GM12865 (cell line): ENCODE measurements at places on chromosomes 11 and 22.
A peak's percentile ranks its signal among the peaks of the same experiment; 100 is the strongest.

DNA sequence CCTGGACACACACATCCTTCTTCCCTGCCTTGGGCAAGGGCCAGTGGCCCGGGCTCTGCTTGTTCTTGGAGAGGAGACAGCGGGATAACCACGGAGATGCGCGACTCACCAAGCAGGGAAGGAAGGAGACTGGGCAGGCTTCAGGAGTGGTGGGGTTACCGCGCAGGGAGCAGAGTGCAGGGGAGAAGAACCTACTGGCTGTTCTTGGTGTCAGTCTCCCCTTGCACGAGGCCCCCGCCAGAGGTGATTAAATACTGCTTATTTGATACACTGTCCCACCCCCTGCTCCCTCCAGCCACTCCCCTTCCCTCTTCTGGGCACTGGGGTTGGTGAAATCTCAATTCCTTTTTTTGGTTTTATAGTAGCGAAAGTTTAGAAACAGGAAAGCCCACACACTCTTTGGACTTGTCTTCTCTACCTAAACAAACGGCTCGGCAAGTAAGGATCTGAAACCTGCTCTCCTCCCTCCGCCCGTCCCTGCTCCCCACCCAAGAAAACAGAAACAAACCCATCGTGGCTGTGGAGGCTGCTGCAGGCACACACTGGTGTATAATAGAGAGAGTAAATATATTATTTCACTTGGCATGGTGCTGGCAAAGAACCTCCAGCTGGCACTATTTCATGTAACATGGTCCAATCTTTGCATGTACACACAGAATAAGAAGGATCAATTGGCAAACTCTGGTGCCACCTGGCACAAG lies 10.8 kb downstream of the LARGE2 start:
- DNase-seq: peak; percentile 43

GRCh38 chr11:130937051-130937450 lies 20.8 kb upstream of the SNX19 start:
- no peak for DNase-seq

- no peak for DNase-seq
These were observed 61.7 kb upstream of the FGF3 start for GRCh38 chr11:69880826-69881445.

DNA sequence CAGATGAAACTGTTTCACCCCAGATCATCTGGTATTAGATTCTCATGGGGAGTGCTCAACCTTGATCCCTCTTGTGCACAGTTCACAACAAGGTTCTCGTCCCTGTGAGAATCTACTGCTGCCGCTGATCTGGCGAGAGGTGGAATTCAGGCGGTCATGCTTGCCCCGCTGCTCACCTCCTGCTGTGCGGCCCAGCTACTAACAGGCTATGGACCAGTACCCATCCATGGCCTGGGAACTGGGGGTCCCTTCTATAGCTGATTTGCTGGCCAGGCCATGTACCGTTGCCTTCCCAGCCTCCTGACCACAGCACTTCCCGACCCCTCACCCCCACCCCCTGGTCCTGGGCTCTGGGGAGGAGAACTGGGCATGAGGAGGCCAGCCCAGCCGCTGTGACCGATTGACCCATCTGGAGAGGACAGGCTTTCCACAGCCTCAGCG lies 2.6 kb downstream of the PHLDA2 start:
- no peak for DNase-seq

DNA sequence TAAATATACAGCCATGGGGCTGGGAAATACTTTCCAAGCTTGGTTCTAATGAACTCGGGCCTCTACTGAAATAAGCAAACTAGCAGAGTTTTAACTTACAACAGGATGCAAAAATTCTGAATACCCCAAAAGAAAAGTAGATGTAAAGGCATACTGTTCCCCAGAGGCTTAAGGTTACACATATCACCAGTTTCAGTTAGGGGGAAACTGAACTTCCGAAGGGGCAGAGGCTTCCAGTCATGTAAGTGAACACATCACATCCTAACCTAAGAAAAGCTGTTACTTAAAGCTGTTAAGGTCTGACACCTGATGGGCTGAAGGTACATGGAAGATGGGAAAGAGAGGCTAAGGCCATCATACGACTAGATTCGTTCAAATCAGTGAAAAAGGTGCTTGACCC lies 2.3 kb downstream of the GAB2 start:
- DNase-seq: peak; percentile 49

DNA sequence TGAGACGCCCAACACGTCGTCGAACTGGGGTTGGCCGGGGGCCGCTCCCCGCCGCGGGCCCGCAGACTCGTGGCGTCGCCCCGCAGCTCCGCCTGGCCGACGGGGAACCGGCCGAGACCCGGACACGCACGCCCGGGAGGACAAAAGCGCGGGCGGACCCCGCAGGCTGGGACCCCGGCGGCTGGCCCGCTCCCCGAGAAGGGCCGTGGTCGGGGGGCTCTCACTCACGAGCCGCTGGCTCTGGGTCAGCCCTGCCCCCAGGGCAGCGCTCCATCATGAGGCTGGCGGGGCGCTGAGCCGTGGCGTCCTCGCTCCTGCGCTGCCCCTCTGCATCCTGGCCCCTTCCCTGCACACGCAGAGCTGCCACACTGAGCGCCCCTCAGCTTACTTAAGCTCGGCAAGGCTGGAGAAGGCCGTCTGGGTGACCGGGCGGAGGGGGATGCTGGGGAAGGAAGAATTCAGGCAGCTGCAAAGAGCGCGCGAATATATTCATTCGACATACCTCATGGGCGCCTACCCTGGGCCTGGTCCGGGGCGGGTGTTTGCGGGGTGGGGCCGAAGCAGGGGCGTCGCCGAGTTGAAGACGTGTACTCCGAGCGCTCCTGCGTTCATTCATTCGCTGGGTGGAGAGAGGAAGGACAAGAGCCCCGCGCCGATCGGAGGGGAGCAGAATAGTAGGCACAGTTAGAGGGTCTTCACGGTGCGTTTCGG lies 579 bp upstream of the CYB5R2 start:
- DNase-seq: peak; percentile 23

- DNase-seq: peak; percentile 39
These were observed 3.2 kb downstream of the DBX1 start for GRCh38 chr11:20156876-20157613.

DNA sequence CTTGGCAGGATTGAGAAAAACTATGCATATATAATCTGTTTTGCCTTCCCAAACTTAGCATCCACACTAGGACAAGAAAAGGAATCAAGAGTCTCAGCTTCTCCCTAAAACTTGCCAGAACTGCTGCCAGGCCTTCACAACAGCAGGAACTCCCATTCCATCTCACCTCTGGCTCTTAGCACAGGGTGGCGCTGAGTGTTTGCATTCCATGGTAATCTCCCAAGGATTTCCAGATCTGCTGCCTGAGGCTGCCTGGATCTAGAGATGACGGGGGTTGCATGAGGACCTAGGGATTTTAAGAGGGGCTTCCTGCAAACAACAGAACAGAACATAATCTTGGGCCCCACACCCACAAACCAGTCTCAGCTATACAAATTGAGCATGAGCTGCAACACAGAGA lies 87.1 kb upstream of the OPCML start:
- DNase-seq: no peak

DNA sequence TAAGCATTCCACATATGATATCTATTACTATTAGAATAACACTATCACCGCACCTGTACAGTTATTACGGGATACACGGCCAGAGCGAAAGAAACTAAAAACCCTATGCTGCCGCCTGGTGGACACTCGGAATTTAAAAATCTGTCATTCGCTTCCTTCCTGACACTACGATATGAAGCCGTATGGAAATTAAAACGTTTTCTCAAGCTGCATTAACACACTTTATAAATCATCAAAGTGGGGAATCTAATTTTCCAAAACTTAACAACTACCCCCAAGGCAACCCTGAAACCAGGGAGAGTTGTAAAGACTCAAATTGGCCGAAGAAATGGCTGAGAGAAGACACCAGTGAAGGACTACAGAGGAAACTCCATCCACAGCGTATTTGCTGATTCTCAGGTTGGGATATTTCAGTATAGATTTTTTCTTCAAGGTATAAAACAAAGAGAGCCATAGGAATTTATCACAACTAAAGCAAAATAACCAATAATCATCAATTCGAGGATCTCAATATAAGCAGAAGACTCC lies 1.4 kb downstream of the CCDC73 start:
- peak; percentile 67 for DNase-seq
